ENCODE measurements at places on chromosomes 1 and 21.

DNA sequence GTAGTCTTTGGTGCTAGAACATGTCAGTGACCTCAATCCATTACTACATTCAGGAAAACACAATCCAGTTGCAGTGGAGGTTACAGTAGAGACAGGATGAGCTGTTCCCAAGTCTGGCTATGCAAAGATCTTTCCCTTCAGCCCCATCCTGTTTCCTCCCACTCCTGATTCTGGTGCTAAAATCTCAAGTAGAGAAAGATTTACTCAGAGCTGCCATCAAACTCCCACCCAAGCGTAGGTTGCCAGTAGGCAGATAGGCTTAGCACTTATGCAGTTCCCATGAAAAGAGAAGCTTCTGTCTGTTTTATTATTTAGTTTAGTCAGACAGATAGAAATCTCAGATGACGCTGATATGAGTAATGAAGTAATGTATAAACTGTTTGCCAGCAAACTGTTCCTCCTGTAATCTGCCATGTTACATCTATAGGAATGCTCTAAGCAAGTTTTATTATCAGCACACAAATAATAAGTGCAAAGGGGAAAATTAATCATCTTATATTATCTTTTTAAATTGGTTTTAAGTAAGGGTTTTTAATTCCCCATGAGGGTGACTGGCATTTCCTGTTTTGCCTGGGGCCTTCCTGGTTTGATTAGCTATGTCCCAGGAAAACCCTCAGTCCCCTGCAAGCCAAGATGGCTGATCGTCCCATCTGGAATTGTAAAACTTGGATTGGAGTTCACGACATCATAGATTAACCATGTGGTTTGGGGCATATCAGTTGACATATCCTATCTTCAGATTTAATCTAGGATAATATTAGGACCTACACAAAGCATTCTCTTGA is 188.3 kb upstream of the PALMD start:
- no peak for DNase-seq

- DNase-seq = no peak
Measured at GRCh38 chr21:41868062-41868710, 11.0 kb downstream of the PRDM15 start.

DNA sequence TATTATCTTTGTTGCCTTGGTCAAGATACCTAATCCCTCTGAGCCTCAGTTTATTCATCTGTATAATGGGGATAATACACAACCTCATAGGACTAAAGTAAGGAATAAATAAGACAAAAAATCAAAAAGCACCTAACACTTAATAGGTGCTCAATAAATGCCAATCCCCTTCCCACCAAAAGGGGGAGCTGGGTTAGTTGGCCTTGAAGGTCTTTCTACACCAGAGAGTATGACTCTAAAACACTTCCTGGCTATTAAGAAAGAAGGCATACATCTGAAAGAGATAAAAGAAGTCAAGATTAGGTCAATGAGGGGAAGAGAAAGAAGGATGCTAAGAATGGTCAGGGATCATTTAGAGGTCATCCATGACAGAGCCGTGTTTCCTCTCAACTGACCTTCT is 11.1 kb downstream of the VSIG8 start:
- DNase-seq = no peak

- no peak for DNase-seq
Measured at GRCh38 chr1:168845140-168845539, 116.1 kb upstream of the DPT start.

- DNase-seq = no peak
Measured at GRCh38 chr1:111378791-111379190, 48.7 kb downstream of the OVGP1 start.

DNA sequence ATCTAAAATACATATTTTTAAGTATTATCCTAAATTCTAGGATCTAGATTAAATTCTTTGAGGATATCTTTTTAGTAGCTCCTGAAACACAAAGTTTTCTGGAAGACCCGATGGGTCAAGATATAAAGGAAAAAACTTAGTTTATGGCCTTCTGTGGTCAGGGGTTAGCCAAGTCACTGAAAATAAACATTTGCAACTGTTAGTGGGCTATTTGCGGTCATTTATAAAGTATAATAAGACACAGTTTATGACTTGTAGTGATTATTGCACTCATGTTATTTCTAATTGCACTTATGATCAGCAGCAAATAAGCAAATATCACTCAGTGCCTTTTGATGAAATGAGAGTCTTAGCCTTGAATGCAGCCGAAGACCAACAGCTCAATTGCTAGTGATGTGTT is 183.3 kb downstream of the NFIA start:
- no peak for DNase-seq

DNA sequence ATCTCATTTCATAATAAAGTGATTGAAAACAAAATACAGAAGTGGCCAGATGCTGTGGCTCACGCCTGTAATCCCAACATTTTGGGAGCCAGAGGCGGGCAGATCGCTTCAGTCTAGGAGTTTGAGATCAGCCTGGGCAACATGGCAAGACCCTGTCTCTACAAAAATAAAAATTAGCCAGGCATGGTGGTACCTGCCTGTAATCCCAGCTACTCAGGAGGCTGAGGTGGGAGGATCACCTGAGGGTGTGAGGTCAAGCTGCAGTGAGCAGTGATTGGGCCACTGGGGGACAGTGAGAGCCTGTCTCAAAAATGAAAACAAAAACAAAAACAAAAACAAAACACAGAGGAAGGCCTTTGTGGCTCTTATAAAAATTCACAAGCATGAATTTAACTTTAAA is 38.6 kb downstream of the TRIM33 start:
- no peak for DNase-seq

DNA sequence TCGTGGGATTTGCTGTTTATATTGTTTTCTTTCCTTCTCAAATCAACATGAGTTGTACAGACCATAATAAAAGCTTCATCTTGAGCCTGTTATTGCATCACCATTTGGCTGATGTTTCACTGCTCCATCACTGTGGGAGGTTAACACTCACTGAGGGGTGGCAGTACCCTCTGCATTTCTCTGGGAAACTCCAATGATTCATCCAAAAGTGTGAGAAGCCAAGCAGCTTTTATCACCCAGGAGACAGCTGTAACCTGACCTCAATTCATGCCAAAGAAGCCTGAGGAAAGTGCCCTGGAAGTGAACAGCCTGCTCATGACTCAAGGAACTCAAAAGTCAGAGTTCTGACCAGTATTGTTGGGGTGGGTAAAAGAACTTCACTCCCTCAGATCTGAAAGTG is 84.1 kb downstream of the GPR88 start:
- DNase-seq = peak; percentile 84

- no peak for DNase-seq
Measured at GRCh38 chr1:109719337-109719837, 7.3 kb downstream of the GSTM5 start.

DNA sequence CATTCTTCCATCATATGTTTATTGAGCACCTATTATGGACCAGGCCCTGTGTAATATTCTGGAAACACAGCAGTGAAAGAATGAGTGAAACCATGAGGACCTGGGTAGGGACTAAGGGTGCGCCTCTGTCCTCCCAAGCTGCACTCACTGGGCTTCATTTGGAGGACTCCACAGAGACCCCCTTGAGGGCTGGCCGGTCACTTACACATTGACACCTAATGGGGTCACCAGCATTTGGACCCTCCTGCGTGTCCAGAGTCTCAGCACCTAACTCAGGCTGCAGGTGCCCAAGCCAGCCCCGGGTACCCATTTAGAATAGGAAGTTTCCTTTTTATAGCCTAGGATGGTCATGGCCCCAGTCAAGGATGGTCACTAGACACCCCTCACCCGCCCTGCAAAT is 2.8 kb upstream of the FNDC5 start:
- no peak for DNase-seq

- no peak for DNase-seq
Measured at GRCh38 chr1:55639526-55639925, 424.4 kb upstream of the USP24 start.

DNA sequence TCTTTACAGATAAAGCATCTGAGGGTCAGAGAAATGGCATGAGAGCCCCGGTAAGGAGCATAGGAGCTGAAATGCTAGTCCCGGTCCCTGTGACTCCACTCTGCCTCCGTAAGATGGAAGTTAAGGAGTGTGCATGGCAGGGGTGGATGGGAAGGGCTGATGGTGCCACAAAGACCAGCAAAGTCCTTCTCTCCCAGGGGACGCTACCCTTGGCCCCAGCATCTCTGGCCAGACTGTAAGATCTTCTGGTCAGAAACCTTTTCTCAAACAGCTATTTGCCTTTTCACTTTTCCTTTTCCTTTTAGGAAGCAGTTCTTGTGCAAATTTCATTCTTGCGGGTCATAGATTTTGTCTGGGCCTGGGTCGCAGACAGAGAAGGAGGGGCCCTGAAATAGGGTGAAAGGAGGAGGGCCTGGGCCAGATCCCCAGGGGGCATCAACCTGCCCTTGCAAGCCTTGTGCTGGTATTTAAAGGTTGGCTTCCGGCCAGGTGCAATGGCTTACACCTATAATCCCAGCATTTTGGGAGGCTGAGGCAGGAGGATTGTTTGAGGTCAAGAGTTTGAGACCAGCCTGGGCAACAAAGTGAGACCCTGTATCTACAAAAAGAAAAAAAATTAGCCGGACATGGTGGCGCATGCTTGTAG is 14.4 kb upstream of the EPS8L3 start:
- no peak for DNase-seq

- peak; percentile 49 for DNase-seq
Measured at GRCh38 chr1:69737527-69738185, 169.9 kb downstream of the LRRC7 start.

DNA sequence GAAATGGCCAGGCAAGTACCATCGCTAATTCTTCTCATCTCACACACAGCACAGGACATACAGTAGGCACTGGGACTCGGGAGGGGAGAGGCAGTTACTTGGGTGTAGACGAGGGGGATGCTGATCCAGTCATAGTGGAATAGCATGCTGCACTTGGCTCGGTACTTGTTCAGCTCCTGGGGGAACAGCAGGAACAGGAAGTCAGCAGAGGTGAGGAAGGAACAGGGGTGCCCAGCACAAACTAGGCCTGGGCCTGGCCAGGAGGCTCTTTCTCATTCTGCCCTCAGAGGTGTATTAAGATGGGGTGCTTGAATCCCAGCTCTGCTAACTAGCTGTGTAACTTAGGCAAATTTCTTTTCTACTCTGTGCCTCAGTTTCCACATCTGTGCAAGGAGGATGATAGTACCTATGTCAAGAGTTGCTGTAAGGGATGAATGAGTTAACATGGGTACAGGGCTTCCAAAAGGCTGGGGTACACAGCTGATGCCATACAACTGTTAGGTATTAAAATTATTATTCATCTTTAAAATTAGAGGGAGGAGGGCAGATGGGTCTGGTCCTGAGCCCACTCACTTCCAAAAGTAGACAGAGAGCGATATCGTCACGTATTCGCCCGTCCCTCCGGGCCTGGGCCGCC is 2.4 kb downstream of the BEST4 start:
- DNase-seq = no peak

- DNase-seq = no peak
Measured at GRCh38 chr1:154488922-154489321, 13.1 kb upstream of the TDRD10 start.

- DNase-seq = no peak
Measured at GRCh38 chr1:76279101-76279748, 204.7 kb downstream of the ST6GALNAC3 start.

- no peak for DNase-seq
Measured at GRCh38 chr1:233012021-233012420, 61.6 kb downstream of the NTPCR start.

DNA sequence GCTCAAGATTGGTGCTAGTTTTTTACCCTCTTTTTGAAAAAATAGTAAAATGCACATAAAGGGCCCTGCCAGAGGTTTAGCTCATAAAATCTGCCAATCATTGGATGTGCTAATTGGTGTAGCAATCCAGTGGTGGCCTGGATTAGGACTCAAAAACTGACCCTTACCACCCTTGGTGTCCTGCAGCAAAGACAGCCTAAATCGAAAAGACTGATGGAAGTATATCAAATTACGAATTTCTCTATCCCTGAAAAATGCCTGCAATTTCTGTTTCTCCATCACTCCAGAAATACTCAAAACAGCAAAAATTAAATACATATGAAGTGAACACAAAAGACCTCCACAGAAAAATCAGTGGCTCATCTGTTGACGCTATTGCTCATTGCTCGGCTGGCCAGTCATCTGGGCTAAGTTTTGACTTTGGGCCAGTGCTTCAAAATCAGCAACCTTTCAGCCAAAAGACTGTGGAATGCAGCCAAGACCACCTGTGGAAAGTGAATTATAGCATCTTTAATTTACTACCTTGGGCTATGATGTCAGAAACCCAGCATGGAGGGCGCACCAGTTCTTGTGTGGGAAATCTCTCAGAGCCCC is 30.0 kb downstream of the WLS start:
- no peak for DNase-seq

DNA sequence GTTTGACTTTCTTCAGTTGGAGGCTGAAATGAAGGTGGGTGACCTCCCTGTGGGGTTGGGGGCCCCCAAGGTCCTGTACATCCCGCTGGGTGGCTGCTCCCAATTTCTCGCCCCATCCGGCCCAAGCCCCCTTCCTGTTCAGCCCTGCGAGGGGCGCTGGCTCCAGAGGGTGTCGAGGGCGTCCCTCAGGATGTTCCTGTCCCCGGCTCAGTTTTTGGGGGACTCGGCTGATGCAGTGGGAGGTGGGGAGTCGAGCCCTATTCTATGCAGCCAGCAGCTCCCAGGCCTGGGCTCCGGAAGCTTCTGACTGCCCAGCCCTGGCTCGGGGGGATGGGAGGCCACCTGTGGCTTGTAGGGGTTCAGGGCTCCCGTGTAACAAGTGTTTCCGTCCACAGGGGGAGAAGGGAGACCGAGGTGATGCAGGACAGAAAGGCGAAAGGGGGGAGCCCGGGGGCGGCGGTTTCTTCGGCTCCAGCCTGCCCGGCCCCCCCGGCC is 38.2 kb downstream of the SLC19A1 start:
- DNase-seq = no peak

- peak; percentile 27 for DNase-seq
Measured at GRCh38 chr21:35349376-35350080, 300.4 kb upstream of the RUNX1 start.

DNA sequence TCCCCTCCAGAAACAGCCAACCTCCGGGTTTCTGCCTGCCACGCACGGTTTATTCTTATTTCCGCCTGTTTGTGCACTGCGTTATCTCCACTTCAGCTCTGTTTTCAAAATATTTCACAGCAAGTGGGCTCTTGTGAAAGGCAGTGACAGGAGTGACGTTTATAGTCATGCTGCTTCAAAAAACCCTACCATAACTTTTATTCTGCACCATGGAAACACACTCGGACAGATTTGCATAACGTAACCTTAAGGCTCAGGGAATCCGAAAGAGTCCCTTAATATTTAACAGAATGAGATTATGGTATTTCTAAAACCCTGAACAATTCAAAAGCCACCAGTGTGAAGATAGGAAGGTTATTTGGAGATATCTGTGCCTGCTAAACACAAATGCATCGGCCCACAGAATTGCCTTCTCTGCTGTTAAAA is 782 bp upstream of the SDE2 start:
- DNase-seq = no peak

GRCh38 chr1:222370913-222371675 is 176.8 kb downstream of the HHIPL2 start:
- DNase-seq = peak; percentile 75

DNA sequence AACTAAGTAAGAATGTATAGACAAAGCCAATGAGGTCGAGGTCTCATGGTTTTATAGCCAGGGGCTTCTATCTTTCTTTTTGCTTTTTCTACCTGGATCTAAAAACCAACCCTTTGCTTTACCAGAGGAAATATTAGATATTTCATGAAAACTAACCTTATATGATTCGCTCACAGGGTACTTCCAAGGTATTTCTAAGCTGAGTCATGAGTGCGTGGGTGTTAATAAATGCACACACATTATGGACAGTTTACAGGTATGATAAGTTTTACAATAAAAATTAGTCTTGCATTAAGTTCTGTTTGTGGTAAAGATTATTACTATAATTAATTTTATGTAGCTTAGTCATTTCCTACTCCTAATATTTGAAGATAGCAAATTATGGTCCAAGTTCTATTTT is 217.2 kb downstream of the CHRM3 start:
- DNase-seq = no peak

- DNase-seq = no peak
Measured at GRCh38 chr1:32350785-32351398, 11.4 kb downstream of the FAM229A start.
